ENCODE measurements at places on chromosomes 1 and 21.

DNA sequence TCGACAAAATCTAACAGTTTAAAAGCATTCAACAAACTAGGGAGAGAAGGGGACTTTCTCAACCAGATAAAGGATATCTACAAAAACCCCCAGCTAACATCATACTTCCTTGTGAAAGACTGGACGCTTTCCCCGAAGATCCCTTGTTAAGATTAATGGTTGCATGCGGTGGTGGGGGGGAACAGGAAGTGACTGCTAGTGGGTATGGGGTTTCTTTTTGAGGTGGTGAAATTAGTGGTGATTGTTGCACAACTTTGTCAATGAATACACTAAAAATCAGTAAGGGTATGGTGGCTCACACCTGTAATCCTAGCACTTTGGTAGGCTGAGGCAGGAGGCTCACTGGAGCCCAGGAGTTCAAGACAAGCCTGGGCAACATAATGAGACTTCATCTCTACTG lies 26.9 kb upstream of the EYA3 start:
- peak; percentile 73 for DNase-seq

- DNase-seq, result no peak
These were observed 29.6 kb downstream of the VANGL1 start for GRCh38 chr1:115671176-115671934.

- DNase-seq, result no peak
These were observed 13.7 kb upstream of the SLC44A3 start for GRCh38 chr1:94806441-94806871.

DNA sequence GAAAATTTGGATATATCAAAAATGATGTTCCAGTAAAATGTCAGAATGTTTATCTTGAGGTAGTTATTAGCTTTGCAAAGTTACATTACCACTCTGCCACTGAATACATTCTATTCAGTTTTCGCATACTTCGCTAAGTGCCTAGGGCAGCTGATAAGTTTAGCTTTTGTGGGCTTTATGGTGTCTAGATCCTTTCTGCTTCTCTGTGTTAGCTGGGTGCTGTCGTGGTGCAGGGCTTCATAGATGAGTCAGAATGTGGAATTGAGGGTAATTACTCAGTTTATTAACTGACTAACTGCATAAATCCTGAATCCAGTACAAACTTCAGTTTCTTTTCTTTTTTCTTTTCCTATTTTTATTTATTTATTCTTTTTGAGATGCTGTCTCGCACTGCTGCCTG lies 21.5 kb downstream of the NCAM2 start:
- DNase-seq, result no peak

- DNase-seq, result no peak
These were observed 16.8 kb upstream of the INTS3 start for GRCh38 chr1:153711026-153711425.

- DNase-seq, result no peak
These were observed 35.1 kb upstream of the ADORA3 start for GRCh38 chr1:111538343-111539025.
